ENCODE measurements at places on chromosomes 5 and 9.

DNA sequence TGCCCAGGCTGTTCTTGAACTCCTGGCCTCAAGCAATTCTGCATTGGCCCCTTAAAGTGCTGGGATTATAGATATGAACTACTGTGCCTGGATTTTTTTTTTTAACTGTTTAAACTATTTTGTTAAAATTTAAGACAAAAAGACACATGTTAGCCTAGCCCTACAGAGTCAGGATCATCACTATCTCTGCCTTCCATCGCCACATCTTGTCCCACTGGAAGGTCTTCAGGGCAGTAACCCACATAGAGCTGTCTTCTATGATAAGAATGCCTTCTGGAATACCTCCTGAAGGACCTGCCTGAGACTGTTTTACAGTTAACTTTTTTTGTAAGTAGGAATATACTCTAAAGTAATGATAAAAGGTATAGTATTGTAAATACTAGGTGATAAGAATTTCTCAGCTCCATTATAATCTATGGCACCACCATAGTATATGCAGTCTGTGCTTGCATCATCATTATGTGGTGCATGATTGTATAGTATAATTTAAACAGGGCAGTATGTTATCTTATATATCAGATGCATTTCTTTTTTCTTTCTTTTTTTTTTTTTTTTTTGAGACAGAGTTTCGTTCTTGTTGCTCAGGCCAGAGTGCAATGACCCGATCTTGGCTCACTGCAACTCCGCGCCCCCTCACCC lies 52.7 kb downstream of the DENND4C start:
- DNase-seq: no peak

DNA sequence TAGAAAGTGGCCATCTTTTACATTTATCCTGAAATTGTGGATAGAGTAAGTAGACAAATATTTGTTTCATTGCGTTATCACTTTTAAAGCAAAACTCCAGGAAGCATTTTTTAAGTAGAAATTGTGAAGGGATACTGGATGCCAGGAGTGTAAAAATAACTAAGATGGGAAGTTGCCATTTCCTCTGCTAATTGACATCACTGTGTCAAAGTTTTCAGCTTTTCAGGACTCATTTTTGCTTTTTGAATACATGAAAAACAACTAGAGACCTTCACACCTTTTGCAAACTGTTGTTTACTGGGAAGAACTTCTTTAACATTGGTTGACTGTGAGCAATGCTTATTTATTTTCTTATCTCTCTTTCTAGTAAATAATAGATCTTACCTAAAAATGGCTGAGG lies 337.5 kb downstream of the NR2F1-AS1 start:
- no peak for DNase-seq

DNA sequence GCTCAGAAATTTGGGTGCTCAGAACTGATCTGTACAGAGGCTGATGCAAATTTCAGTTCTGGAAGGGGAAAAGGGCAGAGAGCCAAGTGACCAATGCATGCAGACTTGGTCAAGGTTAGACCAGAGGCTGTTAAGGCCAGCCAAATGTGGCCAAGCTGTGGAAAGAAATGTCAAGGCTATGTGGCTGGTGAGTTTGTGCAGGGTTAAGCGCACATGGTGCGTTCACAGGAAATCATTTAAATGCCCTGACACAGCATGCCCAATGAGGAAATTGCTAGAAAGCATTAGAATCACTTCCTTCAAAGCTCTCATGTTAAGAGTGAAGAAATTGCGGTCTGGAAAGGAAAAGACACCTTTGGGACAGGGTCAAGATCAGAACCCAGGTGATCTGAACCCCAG lies 58.0 kb downstream of the PTPN3 start:
- no peak for DNase-seq

- DNase-seq: no peak
Measured at GRCh38 chr5:45399041-45399440, 297.1 kb downstream of the HCN1 start.

DNA sequence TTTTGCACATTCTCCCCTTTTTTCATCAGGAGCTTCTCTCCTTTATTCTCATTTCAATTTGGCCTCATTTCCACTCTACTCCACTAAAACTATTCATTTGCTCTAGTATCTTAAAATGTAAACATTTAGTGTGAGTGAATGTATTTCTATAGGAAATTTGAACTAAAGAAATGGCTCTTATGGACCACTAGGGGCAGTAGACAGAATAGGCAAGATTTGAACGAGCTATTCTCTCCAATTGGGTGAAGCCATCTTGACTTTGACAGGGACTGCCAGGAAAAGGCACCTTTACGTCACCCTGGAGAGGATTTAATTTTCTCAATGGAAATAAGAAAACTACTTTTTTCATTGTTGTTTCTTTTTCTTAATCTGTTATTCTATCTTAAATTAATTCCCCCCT lies 666.3 kb downstream of the DNAH5 start:
- no peak for DNase-seq

DNA sequence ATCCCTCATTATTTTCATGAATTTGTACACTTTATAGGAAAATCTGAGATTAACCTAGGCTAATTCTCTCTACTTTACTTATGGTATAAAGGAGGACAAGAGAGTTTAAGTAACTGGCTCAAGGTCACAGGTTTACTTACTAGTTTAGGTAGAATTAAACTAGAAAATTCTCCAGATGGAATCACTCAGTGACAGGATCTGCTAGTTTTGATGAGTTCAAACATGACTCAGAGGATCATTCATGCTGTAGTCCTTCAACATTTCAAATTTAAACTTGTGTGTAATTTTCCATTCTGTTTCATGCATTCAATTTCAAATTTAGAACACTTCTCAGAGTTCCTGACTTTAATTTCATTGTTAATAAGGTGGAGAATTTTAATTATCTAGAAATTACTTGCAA lies 485.7 kb upstream of the TUSC1 start:
- no peak for DNase-seq

GRCh38 chr5:77921094-77921768 lies 145.1 kb upstream of the TBCA start:
- no peak for DNase-seq

DNA sequence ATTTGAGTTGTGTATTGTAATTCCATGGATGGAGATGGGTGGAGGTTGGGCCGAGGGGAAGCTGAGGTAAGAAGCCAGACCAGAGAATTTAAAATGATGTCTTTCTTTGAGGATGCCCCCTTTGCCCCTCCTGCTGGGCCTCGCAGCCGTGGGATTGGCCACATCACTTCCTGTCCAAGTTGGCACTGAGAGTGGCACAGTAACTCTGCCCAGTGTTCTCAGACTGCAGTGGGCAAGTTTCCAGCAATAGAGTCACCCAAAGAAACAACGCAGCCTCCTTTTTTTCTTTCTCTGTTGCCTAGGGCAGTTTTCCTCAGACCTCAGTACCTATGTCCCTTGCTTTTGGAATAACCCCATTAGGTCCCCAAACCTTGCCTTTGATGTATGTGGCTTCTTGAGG lies 306.6 kb upstream of the DMRT1 start:
- no peak for DNase-seq

- peak; percentile 78 for DNase-seq
Measured at GRCh38 chr5:96662725-96663518, 746 bp downstream of the CAST start.

DNA sequence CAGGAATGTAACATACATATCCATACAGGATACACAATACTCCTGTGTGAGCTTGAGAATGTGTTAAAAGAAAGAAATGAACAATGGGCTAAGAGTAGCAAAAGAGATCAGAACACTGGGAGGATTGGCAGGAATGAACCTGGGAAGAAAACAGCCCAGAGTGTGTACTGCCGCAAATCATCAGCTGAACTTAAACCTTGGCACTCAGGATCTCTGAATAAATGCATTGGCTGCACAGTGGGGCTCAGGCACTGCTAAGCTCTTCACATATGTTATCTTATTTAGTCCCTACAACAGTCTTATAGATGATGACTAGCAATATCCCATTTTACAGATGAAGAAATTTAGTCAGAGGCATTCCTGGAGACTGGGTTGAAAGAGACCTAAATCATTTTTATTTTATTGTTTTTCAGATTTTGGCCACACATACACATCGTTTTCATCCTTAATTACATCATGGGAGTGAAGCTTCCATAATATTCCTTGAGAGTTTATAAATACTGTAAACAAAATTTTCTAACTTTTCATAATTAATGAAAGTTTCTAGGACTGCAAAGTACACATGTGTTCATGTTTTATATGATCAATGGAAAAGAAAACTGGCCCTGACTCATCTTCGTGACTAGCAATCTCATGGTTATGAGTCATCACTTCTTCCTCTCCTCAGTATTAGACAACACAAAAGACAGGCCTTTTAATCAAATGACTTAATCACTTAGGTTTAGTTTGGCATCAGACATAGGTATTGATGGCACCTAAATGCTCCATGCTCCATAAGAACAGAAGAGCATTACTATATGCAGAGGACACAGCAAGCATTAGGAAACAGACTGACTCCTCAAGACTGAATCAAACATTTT lies 59.2 kb downstream of the CDH18 start:
- no peak for DNase-seq

- no peak for DNase-seq
Measured at GRCh38 chr9:92146610-92147009, 31.4 kb upstream of the SPTLC1 start.

DNA sequence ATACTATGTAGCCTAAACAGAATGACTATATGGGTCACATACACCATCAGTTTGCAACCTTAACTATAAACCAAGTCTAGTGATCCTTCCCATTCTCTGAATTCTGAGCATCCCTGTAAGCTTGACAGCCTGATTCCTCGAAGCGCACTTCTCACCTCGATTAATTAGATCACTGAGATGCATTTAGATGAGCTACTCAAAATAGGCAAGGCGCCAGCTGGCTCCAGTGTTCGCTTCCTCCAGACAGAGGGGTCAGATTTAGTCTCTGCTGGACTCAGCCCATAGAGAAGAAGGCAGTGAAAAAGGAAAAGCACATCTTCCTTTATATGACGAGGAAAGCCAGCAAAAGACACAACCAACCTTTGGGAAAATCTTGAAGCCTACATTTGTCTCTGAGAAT lies 371.5 kb downstream of the MLLT3 start:
- DNase-seq: no peak

DNA sequence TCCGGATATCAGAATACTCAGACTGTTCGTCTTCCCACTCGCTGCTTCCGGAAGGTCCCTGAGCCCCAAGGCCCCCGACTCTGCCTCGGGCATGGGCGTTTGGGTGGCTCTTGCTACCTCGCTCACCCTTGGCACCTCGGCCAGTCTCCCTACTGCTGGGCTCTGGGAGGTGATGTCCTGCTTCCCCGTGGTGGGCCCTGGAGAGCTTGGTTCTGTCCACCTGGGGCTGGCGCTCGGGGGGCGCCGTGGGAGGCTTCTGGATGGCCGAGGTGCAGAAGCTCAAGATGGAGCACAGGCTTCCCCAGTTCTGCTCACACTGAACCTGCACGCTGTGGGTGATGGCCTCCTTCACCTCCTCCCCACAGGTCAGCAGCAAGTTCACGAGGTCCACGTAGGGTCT lies 10.4 kb downstream of the STC2 start:
- no peak for DNase-seq

DNA sequence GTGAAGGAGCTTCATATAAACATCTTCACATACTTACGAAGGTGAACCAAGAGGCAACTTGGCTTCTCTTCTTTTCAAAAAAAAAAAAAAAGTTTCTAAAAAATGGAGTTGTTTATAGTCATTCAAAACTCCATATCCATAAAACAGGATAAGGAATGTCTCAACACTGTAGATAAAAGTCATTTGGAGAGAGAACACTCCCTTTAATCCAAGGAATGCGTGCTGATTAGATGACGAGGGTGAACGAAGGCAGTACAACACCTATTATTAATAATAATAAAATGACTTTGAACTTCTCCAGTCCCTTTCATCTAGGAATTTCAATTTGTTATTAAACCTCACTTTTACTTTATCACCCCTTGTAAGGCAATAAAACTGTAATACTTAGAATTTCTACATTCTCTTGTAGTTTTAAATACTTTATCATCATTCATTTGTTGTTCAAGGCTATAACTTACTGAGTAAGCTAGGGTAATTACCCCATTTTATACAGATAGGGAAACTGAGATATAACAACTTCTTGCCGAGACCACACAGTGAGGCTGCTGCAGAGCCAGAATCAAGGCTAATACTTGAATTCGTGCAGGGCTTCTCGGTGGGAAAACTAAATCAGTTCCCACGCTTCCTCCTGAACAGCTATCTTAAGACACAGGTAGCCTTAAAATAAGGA lies 377.1 kb downstream of the EFNA5 start:
- no peak for DNase-seq

DNA sequence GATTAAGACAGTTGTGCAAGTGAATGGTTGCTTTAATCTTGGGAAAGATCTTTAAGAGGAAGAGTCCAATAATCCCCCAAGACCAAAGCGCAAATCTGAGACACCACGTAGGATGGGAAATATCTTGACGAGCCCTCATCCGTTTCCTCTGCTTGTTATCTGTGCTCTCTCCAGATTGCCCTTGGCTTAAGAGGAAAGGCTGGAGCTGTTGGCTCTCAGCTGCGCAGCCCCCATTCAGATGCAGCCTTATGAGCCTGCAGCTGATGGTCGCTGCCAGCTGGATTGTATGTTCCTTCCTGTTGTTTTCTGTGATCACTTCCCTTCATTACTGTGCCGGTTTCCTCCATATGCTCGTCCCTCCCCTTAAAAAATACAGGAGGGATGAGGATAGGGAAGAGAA lies 47.7 kb downstream of the PWWP2A start:
- no peak for DNase-seq

DNA sequence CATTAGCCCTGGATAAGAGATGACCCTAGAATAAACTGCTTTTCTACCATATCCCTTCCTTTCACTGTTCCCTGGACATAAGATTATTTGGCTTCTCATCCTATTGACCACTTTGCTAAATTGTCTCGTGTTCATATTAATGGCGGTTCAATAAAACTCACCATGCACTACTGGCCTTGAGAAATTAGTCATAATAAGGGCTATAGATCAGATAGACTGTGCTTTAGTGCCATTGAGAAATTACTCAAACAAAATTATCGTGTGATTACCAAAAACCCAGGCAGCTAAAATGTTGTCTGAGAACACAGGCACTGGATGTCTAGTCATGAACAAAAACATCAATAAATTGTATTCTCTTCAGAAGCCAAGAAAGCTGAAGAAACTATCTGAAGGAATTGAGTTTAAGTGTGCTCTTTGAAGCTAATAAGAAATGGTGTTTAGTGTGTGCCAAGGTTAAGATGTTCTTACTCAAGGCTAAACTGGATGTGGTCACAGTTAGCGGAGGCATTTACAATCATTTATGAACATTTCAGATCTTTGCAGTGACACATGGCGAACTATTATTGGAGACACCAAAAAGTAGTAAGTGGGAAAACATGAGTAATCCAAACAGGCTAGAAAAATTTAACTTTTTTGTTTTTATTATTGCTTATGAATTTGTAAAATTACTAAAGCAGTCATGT lies 460.4 kb upstream of the RORB start:
- no peak for DNase-seq

GRCh38 chr5:170336065-170336464 lies 38.5 kb upstream of the LCP2 start:
- no peak for DNase-seq

DNA sequence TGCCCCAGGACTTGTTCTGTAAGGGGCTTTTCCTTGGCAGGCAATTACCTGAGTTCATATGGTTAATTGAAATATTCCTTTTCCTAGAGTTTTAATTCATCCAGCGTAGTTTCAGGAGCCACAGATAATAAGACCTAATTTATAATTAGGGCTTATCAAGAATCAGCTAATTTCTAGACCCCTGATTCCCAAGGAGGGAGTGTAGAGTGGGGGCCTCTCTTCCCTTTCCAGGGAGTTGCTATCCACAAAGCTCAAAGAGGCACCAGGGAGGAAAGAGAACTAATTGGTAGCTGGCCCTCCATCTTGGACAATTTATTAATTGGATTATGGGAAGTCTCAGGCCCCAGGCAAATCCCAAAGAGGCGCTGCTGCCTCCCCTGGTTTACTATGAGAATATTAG lies 75.8 kb upstream of the ZNF618 start:
- DNase-seq: no peak

GRCh38 chr5:148397968-148398595 lies 14.3 kb downstream of the FBXO38 start:
- no peak for DNase-seq
